ENCODE measurements at places on chromosomes 13 and 19.

GRCh38 chr13:78913656-78914055 lies 254.7 kb upstream of the OBI1 start:
- no peak for DNase-seq

GRCh38 chr19:3275583-3276340 lies 51.3 kb downstream of the CELF5 start:
- DNase-seq: peak; percentile 11

DNA sequence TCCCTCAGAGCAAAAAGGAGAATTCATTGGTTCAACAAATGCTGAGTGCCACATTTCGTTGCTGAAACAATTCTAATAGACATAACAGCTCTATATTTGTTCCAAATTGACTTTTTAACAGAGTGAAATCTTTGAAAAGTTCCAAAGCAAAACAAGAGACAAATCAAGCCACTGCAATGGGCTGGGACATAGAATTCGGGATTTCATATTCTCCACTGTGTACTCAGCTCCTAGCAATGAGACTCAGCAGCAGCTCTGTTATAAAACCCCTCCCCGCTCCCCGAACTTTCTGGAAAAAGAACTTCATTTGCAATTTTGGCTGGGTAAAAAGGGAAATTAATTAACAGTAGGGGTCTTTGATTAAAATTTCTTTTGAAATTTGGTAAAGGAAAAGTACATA lies 11.3 kb downstream of the RFX2 start:
- no peak for DNase-seq

DNA sequence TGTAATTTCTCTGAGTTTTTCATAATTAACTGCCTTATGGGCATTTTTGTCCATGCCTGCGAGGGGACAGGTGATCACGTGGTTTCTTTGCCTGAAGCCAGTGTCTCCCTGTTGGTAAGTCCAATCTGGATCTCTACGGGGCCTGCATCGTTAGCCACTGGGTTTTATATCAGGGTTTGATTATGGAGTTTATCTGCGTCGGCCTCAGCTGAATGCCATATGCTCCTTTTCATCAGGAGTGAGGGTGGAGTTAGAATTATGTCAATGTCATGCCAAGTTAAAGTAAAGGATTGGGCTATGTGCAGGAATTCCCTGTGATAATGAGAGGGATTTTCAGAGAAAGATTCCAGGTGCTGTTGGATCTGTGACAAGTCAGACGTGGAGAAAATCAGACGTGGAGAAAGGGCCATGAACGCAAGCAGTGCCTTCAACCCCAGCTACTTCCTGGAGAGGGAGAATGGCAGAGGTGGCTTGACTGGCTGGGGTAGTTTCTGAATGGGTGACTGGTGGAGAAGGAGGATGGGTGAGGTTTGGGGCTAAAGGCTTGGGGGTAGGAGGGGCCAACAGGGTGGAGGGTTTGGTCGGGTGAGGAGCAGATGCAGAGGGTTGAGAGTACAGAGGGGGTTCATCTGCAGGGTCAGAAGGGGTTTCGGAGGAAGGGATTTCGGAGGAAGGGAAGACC lies 24.3 kb downstream of the TMEM255B start:
- DNase-seq: no peak

- no peak for DNase-seq
Measured at GRCh38 chr19:8233370-8233769, 24.2 kb downstream of the CERS4 start.
